ENCODE measurements at places on chromosomes 6 and 20.

- DNase-seq = no peak
Observed at GRCh38 chr6:42978487-42978838, 518 bp downstream of the PEX6 start.

- no peak for DNase-seq
Observed at GRCh38 chr6:14159090-14159489, 41.5 kb downstream of the CD83 start.

GRCh38 chr20:35312318-35312717 is 20.1 kb upstream of the FAM83C start:
- DNase-seq = no peak

DNA sequence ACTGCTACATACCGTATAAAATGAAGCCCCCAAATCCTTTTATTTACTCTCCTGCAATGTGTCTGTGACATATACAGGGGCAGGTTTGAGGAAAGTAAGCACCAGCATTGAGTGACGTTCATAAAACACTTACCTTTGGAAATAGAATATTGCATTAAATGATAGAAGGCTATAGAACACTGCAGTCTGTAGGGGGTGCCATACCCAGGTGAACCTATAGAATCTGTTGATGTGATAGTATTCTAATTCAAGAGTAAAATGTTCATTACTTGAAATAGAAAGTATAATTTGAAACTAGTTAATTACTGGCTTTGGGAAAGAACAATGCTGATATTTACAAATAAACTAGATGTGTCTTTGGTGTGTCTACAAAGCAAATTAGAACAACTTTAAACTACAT is 47.0 kb upstream of the PRL start:
- DNase-seq = no peak

- no peak for DNase-seq
Observed at GRCh38 chr6:153591159-153591558, 447.9 kb upstream of the OPRM1 start.

Measured in NCI-H774 (cell line).